ENCODE measurements at places on chromosomes 3 and 15.
A peak's percentile ranks its signal among the peaks of the same experiment; 100 is the strongest.

DNA sequence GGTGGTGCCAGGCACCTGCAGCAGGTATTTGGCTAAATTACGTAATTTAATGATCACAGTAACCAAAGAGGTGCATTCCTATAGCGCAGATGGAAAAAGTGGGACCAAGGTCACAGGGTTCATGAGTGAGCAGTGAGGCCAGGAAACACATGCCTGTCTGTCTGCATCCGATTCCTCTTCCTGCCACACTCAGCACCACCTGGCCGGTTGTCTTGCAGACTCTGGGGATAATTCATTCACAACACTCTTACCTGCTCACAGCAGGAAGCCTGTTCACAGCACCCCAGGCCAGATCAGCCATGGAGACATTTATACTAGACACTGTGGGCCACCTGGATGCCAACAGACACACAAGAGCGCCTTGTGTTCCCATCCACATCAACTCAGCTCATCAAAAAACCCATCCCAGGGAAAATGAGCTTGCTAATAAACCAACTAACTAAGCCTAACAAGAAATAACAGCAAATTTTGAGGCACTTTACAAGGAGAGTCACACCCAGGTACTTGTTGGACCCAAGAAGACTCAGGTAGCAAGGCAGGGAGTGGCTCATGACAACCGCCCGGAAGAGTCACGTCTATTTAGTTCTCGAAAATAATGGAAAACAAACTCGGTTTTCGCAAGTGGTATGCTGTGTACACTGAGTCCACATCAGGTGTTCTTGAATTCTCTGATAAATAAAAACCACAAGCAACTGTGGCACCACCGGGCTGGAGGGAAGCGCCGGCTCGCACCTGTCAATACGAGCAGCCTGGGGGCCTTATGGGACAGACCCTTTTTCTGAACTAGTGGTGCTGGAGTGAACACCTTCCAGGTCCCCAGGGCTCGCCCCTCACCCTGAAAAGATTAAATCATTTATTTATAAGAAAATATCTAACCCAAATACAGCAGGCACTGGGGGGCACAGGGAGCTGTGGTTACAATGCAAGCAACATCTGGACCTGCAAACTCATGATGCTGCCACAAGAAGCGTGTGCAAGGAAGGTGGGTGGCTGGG is 40.5 kb downstream of the FAM174B start:
- DNase-seq = no peak

- no peak for DNase-seq
These were observed 95.6 kb downstream of the ECT2 start for GRCh38 chr3:172846103-172846561.

GRCh38 chr15:63722204-63722808 is 111.4 kb downstream of the HERC1 start:
- no peak for DNase-seq

DNA sequence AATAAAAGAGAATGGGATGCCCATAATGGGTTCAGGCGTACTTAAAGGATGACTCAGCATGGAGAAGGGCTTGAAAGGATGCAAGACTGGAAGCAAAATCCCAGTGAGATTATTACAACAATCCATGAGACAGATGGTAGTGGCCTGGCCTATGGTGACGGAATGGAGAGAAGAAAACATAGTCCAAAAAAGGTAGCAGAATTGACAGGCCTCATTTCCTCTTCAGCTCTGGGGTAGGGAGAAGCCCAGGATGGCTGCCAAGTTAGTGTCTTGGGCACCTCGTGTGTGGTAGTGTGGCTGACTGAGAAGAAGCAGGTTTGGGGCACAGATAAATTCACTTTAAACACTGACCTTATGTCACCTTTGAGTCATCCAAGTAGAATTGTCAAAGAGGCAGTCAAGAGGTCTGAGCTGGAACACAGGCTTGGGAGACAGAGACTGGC is 18.1 kb downstream of the MB21D2 start:
- DNase-seq = no peak

GRCh38 chr3:143832433-143832832 is 15.8 kb downstream of the SLC9A9 start:
- no peak for DNase-seq

GRCh38 chr3:101253396-101253795 is 67.0 kb downstream of the IMPG2 start:
- DNase-seq = no peak

DNA sequence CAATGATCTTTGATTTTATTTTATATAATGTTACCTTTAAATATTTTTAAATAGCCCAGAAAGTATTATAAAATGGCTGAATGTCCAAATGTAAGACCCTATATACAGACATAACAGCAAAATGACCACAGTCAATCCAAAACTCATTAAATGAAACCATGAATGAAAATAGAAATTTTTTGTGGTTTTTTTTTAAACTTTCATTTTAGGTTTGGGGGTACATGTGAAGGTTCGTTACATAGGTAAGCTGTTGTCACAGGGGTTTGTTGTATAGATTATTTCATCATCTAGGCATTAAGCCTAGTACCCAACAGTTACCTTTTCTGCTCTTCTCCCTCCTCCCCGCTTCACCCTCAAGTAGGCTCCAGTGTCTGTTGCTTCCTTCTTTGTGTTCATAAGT is 108.8 kb downstream of the FAIM start:
- no peak for DNase-seq

DNA sequence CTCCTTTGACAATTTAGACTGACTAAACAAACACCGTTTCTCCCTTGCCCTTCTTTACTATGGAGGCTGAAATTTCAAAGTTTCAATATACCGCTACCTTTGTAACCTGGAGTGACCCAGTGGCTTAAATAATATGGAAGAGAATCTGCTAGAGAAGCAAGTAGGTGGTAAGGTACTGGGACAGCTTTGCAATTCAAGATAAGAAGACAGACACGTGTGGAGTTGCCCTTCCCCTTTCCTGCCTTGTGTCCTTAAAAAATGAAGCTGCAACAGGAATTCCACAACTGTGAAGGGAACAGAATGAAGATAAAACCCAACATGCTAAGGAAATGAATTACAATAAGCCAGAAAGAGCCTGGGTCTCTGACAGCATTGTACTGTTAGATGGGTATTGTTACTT is 26.4 kb downstream of the CBLB start:
- no peak for DNase-seq

DNA sequence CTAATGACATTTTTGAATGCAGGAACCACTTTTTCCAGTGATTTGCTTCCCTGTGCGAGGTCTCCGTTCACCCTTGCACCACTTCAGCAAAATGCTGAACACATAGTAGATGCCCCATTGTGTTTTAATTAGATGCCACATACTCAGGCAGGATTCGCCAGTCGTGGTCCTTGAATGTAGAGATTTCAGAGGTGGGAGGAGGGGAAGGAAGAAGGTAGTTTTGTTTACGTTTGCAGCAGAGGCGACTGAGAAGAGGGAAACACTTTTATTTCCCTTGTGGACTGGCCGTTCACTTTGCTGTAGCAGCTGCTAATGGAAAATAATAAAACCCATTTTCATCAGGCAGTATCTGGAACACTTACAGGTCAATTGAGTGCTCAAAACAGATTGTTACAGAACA is 262.8 kb upstream of the TBL1XR1 start:
- no peak for DNase-seq

GRCh38 chr3:45741742-45742460 is 52.7 kb downstream of the SACM1L start:
- no peak for DNase-seq

DNA sequence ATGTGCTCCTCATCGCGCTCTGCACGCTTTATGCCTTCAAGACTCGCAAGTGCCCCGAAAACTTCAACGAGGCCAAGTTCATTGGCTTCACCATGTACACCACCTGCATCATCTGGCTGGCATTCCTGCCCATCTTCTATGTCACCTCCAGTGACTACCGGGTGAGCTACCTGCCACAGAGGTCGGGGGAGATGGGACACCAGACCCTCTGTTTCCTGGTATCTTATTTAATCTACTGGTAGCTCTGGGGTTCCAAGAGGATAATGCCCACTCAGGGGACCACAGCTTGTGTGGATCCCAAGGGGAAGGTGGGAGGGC is 9.1 kb downstream of the GRM2 start:
- DNase-seq = no peak

GRCh38 chr3:66486646-66487045 is 14.2 kb downstream of the LRIG1 start:
- no peak for DNase-seq

GRCh38 chr3:72434296-72434695 is 413.9 kb downstream of the SHQ1 start:
- DNase-seq = no peak

- DNase-seq = peak; percentile 35
These were observed 3.5 kb downstream of the PLXND1 start for GRCh38 chr3:129602730-129603560.

DNA sequence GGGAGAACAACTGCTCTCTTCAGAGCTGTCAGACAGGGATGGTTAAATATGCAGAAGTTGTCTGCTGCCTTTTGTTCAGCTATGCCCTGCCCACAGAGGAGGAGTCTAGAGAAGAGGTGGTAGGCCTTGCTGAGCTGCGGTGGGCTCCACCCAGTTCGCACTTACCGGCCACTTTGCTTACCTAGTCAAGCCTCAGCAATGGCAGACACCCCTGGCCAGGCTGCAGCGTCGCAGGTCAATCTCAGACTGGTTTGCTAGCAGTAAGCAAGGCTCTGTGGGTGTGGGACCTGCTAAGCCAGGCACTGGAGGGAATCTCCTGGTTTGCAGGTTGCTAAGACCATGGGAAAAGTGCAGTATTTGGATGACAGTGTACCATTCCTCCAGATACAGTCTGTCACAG is 12.3 kb upstream of the TMEM45A start:
- no peak for DNase-seq

GRCh38 chr15:76449455-76449854 is 112.9 kb downstream of the ISL2 start:
- DNase-seq = no peak

- no peak for DNase-seq
These were observed 7.4 kb upstream of the CAMP start for GRCh38 chr3:48215876-48216275.

DNA sequence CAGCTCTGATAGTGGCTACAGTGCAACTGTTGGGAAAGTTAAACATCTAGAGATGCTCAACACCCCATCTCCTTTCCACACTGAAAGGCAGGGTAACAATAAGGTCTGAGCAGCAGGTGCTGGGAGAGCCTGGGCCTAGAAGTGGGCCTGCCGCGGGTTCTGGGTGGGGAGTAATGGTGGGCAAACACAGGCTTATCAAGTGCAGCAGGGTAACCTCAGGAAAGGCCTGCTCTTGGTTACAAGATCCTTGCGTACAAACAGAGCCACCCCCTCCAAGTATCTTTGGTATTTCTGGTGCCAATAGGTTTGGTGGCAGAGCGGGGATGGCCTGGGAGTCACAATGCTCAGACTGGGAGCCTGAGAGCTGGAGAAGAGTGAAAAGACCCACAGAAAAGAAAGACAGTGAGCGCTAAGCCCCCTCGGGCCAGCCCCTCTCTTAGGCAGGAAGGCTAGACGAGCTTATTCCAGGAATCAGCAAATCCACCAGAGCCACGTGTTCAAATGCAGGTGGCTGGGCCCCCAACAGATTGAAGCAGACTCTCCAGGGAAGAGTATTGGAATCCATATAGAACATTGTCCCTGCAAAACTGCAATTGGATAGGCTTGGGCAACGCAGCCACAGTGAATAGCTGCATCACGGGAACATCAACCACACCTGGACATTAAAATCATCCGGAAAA is 2.7 kb downstream of the IQSEC1 start:
- no peak for DNase-seq

GRCh38 chr3:185824051-185825005 is 514 bp downstream of the IGF2BP2 start:
- DNase-seq = no peak

DNA sequence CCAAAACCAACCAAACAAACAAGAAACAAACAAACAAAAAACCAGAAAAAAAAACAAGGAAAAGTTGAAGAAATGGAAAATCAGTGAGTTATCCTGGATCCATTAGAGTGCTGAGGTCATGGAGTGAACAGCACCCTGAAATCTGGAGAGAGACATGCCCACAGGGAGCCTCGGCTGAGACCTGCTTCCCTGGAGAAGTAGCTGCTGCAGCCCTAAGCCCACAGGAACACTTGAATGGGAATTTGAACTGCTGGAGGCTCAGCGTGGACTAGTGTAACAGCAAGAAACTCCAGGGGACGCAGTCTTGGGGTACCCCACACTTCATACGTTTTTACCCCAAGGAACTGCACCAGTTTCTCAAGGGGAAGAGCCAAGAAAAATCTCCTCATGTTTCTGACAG is 144.1 kb upstream of the UBE3A start:
- DNase-seq = no peak

GRCh38 chr3:13782501-13782900 is 97.4 kb downstream of the WNT7A start:
- no peak for DNase-seq

GRCh38 chr3:113927556-113927955 is 20.3 kb upstream of the ZDHHC23 start:
- DNase-seq = no peak

GRCh38 chr15:62931650-62932049 is 110.9 kb upstream of the TPM1 start:
- no peak for DNase-seq

DNA sequence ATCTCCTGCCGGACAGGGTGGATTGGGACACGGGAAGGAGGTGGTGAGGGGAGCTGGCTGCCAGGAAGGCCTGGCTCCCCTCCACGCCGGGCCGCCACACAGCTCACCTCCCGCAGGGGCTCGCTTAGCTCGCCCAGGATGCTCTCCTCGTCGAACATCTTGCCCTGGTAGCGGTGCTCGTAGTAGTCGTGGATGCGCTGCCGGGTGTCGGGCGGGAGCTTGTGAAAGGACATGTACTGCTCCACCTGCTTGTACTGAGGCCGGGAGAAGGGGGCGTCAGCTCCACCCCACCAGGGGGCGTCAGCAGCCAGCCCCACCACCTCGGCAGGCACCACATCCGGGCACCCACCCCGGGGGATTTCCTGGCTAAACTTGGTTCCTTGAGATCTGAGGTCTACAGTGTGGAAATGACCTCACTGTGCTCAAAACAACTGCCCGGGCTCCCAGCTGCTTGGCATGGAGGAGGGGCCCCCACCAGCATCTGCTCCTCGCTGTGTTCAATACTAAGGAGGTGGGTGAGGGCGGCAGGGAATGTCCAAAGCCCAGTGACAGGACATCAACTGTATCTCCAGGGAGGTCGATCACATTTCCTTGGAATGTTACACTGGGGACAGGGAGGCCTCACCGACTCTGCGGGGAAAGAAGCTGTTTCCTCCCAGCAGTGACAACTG is 43.4 kb downstream of the HCN4 start:
- no peak for DNase-seq

GRCh38 chr15:79990280-79990996 is 19.4 kb upstream of the BCL2A1 start:
- DNase-seq = no peak

GRCh38 chr15:80010131-80010673 is 39.2 kb upstream of the BCL2A1 start:
- DNase-seq = no peak

GRCh38 chr3:15071699-15072098 is 6.6 kb upstream of the MRPS25 start:
- DNase-seq = no peak

DNA sequence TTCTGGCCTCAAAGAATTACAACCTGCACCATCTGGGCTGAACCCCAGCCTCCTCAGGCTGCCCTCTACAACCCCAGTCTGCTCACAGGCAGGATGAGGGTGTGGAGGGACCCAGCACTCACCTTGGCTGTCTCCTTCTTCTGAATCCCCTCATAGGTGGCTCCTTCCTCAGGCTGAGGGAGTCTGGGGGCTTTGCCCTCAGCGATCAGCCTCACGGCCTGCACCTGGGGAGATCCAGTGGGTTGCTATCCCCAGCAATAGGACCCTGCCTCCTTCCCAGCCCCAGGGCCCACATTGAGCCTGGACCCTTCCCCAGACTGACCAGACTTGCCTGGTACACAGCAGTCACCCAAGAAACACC is 25.1 kb downstream of the ALDH1L1 start:
- DNase-seq = no peak
